ENCODE measurements at places on chromosomes 3 and 15. TPM values are rescaled to one million over a fixed set of nuclear protein-coding genes. Genes with fewer than 3 reads are reported as not detected.

DNA sequence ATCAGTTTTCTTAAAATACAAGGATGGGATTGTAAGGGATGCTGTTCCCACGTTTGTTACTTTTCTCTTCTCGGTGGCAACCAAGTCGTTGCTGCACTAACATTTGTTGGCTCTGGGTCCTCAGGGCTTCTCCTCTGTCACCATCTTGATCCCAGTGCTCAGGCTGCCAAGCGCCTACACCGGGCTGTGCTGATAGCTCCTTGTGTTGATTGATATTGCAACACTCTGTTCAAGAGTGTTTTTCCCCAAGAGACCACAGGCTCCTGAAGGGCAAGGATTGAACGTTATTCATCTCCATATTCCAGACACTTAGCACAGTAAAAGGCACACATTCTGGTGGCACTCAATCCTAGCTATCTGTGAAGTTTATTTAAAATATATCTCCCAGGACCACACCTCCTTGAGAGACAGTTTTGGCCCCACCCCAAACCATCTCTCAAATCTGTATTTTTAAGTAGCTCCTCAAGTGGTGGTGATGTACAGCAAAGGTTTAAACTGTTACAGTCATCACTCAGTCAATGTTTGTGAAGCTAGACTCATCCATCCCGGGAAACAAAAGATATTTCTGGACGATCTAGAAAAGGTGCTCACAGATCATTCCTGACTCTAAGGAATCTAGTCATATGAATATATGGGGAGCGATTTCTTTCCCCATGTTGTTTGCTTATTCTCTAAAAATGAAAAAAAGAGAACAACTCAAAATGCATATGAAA lies 38.5 kb upstream of the FOXP1 start:
- no peak for DNase-seq

The LPCAT4 gene
- 62.5 TPM for total RNA-seq

DNA sequence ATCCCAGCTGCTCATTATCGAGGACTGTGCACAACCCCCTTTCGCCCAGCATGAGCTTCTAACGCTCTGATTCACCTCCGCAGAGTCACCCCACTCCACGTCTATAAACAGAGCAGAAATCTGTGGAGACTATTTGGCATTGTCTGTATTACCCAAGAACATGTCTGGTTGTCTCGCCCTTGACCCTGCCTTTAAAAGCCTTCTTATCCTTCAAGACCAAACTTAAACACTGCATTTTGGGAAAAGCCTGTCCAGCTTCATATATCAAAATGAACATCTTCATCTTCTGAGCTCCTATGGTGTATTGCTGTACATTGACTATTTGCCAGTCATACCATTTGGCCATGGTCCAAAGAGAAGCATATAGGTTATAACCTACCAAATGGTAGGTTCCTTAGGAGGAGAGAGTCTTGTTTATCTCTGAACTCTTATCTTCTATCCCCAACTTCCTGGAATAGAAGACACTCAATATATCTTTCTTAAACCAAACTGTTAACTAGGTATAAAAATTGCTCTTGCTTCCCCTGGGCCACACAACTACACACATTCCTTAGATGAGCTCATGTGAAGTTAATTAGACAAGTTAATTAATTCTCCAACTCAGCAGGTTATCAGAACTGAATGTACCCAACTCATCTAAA lies 90.1 kb downstream of the FBN1 start:
- no peak for DNase-seq

- DNase-seq, result no peak
Observed at GRCh38 chr3:12990306-12990705, 82.9 kb downstream of the IQSEC1 start.

DNA sequence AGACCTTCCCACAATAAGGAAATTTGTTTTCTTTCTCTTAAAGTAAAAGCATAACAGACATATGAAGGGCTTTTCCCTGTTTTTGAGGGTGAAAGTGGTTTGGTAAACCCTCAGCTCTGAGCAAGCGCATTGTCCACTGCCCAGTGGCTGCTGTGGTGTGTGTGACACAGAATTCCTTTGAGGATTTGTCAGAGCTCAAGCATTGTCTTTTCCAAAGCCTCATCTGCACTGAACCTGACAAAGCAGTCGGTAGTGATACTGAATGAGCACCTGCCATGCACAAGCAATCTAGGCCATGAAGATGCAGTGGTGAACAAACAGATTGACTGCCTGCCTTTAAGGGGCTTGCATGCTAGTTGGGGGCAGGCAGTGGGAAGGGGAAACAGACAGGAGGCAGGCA lies 128.3 kb downstream of the PLCL2 start:
- DNase-seq, result no peak

DNA sequence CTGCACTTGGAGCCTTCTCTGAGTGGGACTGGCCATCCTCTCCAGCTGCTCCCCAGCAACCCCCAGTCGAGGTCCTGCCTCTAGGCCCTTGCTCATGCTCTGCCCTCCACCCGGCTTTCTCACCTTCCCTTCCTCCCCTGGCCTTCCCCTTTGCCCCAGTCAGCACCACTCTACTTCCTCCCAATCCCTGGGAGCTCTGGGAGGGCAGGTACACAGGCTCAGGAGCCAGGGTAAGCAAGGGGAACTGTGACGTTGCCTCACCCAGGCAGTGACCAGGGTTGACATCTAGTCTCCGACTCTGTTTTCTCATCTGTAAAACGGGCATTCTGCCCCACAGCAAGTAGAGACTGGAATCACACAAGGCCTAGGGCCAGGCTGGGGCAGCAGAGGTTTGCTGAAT lies 66.6 kb upstream of the TMEM115 start:
- no peak for DNase-seq

DNA sequence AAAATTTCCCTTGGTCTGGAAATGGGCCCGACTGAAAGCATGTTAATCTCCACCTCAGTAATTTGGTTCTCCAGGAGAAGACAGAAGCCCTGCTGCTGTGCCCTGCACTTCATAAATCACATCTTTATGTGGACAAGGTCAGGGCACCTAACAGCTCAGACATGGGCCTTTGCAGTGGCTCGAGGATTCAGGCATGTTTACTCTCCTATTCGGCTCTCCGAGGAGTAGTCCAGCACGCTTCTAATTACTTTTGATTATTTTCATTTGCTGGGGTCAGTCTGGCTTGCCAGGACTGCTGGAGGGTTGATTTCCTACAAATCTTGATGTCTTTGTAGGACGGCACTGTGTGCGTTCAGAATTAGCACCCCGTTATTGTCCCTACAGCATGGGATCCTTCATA lies 511.2 kb downstream of the MECOM start:
- DNase-seq, result no peak

- DNase-seq, result no peak
Observed at GRCh38 chr3:131480116-131480515, 22.7 kb downstream of the MRPL3 start.

DNA sequence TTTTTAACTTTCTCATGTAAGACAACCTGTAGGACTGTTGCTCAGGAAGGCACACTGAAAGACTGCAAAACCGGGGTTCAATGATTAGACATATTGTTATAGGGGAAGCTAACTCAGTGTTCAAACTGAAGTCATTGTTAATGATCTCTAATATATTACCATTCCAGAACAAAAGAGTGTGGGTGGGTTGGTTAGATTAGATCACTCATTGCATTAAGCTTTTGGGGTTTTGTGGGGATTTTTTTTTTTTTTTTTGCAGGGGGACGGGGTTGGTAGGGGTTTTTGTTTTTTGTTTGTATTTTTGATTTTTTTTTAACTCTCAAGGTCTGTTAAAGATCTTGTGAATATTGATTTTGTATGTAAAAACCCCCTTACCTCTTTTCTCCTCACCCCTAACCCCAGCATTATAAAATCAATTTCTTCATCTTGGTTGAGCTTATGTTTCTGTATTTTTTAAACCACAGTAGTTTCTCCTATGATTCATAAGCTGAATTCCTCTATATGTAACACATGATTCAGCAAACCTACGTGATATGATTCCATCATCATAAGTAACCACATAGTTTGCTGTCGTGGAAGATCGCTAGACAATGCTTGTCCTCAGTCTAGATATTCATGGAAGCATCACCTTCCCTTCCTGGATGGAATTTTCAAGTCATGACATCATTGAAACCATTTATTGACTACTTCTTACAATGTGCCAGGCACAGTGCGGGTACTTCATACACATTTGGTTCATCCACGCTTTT lies 544.1 kb upstream of the MDFIC2 start:
- no peak for DNase-seq

DNA sequence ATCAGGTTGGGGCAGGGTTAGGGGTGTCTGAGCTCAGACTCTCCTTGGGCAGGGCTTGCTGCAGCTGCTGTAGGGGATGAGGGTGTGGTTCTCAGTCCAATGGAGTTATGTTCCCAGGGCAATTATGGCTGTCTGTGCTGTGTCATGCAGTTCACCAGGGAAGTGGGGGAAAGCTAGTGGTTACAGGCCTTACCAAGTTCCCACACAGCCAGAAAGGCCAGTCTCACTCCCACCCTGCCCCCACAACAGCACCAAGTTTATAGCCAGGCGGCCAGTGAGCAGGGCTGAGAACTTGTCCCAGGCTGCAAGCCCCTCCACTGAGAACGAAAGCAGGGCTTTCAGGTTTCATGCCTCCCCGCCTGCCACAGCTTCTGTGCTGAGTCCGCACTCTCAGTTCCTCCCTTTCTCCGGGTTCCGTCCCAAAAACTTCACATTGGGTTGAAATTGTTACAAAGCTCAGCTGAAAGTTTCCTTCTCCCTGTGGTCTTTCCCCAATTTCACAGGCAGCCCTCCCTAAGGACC lies 19.6 kb upstream of the CPOX start:
- DNase-seq, result no peak

DNA sequence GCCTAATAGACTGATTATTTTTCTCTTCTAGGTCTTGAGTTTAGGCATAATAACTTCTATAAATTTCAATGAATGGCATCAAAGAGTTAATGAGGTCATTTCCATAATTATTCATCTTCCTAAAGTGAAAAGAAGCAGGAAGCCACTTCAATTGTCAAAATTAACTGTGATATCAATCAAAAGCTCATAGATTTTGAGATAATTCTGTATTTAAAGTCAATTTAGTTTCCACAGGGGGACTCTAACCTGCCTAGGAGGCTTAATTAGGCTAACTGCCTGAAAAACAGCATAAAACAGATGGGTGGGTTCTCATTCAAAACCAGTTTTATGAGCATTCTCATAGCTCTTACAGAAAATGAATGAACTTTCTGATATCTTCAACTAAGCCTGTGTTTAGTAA lies 177.8 kb downstream of the OTOL1 start:
- DNase-seq, result no peak

DNA sequence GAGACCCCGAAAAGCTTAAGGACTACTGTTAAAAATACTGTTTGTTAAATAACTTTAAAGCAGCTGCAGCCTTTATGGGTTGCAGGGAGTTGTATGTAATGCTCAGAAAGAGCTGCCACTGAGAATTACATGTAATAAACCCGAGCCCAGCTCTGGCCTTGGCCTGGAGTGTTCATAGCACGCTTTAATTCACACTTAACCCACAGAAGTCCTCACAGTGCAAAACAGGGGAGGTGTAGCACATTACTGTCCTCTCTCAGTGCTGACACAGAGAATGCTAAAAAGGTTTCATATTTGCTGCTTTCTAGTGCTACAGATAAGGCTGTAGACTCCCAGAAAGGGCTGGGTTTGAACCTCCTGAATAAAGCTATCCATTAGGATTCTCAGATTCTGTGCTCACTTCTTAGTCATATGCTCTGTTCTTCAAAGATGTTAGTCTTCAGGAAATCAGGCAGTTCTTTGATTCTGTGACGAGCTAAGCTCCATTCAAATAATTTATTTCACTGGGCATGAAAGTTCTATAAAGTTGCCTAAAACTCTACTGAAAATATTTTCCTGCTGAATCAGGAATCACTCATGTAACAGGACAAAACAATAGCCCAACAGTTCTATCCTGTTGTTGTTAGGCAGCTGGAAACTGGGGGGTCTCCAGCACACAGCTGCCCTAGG lies 108.0 kb downstream of the SENP2 start:
- DNase-seq, result no peak

DNA sequence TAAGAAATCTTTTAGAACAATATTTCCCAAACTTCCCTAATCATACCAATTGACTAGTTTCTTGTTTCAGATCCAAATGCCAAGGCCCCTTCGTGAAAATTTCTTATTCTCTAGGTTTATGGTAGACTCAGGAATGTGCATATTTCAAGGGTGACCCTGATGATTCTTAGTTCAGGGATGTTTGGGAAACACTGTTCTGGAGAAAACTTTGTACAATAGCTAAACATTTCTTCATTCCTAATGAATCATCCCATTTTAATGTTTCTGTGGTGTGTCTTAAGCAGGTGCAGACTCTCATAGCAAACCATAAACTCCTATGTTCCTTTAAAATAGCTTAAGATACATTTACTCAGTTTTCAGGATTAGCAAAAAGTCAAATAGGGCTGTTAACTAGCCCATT lies 314.5 kb downstream of the TIGIT start:
- no peak for DNase-seq

The TMCO5A gene
- total RNA-seq, result not detected

DNA sequence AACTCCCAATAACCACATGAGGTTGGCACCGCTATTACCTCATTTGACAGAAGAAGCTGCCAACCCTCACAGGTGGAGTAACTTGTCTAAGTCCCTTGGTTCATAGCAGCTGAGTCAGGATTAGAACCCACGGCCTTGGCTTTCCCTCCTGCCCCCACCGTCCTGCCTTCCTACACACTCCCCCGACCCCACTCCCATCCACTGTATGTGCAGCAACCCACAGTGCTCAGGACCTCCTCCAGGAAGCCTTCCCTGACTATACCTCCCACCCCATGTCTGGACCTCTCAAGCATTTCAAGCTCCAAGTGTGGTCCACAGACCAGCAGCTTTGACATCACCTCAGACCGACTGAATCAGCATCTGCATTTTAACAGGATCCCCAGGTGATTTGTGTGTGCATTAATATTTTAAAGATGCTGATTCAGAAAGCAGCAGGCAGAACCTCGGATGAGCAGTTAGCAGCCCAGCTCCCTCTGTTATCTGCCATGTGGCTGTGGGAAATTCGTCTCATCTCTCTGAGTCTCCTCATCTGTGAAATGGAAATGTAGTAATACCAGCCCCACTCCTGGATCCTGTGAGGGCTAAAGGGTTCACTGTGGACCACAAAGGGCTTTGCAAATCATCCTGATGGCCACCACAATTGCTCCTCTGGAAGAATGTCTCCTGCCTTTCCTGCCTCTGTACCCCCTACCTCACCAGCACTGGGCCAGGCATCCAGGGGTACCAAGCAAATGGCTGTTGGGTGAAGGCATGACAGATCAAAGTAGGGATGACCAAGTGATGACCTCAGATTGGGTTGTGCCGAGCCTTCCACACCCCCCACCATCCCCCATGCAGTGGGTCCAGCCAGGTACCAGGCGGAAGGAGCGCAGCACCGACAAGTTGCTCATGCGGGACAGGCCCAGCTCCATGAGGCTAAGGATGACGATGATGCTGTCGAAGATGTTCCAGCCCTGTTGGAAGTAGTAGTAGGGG lies 62.7 kb downstream of the SCN5A start:
- peak; percentile 2 for DNase-seq

DNA sequence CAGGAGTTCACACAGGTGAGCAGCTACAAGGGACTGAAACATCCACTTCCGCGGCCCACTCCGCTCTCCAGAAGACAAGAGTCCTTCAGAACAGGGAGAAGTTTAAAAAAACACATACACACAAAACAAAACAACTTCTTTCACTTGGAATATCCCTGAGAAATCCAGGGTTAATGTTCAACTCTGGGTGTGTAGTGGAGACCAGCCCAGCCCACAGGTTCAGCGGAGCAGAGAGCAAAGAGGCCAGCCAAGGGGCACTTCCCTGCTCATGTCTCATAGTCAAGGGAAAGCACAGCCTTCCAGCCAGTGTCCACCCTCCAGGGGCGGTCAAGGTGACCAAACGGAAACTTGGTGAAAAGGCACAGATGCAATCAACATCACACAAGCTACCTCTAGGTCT lies 41.6 kb downstream of the WNT5A start:
- DNase-seq, result no peak

The ROPN1 gene
- not detected for total RNA-seq
